ENCODE measurements at places on chromosomes 12 and 14.
A peak's percentile ranks its signal among the peaks of the same experiment; 100 is the strongest.

GRCh38 chr12:96425321-96425720 lies 25.1 kb upstream of the CDK17 start:
- DNase-seq = no peak

GRCh38 chr14:94153750-94154342 lies 20.3 kb upstream of the PPP4R4 start:
- no peak for DNase-seq

- no peak for DNase-seq
Observed at GRCh38 chr14:49919825-49920659, 27.2 kb downstream of the ARF6 start.

GRCh38 chr12:6074979-6075585 lies 49.4 kb downstream of the VWF start:
- DNase-seq = no peak

DNA sequence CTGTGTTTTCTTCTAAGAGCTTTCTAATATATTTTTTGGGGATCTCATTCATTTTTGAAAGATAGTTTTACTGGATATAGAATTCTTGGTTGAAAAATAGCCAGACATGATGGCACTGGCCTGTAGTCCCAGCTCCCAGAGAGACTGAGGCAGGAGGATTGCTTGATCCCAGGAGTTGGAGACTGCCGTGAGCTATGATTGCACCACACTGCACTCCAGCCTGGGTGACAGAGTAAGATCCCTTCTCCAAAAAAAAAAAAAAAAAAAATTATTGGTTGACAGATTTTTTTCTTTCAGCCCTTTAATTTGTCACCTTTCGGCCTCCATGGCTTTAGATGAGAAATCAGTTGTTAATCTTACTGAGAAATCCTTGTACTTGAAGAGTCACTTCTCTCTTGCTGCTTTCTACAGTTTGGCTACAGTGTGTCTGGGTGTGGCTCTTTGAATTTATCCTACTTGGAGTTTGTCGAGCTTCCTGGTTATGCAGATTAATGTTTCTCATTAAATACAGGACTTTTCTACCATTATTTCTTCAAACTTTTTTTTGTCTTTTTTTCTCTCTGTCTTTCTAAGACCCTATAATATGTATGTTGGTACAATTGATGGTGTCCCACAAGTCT lies 60.2 kb upstream of the AMN start:
- DNase-seq = no peak

DNA sequence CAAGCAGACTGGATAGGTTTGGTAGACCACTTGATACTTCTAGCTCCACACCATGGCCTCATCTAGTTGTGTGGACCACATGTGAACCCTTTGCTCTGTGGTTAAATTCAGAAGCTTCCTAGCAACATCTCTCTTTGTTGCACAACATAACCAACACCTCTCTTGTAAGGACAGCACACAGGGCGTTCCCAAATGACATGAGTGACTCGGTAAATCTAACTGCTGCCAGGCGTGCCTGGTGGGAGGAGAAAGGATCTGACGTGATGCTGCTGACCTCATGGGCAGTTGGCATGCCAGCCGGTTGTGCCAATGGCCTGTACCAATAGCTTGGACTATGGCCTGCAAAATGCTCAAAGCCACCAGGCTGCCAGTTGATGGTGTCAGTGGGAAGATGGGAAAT lies 93.8 kb downstream of the CPSF2 start:
- DNase-seq = no peak

GRCh38 chr14:22598896-22599244 lies 770 bp downstream of the ABHD4 start:
- DNase-seq = no peak

DNA sequence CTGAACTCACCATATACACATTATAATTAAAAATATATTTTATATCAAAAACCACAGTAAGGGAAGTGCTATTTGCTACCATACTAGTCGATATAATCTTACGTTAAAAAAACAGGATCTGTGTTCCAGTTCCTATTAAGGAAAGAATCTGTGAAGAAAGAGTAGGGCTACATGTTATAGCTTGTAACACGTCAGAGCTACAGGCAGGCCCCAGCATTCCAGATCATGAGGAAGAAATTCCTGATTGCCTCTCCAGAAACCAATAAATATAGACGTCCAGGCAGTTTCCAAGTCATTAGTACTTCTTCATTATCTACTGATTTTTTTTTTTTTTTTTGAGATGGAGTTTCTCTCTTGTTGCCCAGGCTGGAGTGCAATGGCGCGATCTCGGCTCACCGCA lies 20.6 kb downstream of the SGPP1 start:
- DNase-seq = no peak

- no peak for DNase-seq
Observed at GRCh38 chr12:958588-959123, 9.2 kb upstream of the RAD52 start.

DNA sequence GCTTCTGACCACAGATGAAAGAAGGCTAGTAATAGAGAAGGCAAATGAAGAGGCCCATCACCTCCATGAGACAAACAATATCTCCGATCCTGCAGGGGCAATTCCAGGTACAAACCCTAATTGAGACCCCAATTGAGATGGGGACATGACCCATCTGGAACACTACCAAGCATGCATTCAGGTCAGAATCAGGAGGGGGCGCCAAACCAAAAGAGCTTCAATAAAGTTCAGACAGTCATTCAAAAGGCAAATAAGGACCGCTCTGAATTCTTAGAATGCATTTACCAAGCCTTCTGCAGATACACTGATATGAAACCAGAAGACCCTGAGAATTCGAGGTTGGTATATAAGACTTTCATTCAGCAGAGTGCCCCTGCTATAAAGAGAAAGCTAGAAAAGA lies 10.2 kb upstream of the EDDM3B start:
- DNase-seq = peak; percentile 5

- no peak for DNase-seq
Observed at GRCh38 chr14:78605025-78605762, 435.0 kb downstream of the NRXN3 start.

DNA sequence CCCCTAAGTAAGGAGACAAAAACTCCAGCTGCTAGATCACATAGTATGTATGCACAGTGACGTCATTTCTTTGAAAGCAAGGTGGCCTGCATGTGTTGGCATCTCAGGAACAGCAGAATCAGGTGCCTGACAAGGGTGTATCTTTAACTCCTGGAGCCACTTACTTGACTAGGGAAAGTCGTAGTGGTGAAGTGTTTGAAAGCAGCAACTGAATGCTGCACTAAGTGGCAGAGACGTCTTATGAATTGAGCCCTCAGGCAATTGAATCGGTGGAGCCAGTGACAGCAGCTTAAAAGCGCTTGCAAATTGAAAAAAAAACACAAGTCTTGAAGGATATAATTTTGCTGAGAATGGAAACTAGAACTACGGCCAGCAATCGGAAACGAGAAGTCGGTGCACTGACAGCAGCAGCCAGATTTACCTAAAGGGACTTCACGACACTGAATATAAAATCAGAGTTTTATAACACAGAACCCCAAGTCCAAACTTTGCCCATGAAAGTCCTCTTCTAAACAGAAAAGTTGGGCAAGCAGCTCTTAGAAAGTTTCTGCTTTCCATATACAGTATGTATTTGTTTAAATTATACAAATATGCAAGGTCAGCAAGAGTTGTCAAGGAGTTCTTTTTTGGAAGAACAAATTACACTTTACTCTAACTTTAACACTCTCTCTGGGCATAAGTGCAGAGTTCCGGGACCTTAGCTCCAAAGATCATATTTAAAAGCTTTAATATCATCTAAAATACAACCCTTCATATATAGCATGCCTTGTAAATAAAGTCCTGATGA lies 1.1 kb downstream of the IGF1 start:
- no peak for DNase-seq

DNA sequence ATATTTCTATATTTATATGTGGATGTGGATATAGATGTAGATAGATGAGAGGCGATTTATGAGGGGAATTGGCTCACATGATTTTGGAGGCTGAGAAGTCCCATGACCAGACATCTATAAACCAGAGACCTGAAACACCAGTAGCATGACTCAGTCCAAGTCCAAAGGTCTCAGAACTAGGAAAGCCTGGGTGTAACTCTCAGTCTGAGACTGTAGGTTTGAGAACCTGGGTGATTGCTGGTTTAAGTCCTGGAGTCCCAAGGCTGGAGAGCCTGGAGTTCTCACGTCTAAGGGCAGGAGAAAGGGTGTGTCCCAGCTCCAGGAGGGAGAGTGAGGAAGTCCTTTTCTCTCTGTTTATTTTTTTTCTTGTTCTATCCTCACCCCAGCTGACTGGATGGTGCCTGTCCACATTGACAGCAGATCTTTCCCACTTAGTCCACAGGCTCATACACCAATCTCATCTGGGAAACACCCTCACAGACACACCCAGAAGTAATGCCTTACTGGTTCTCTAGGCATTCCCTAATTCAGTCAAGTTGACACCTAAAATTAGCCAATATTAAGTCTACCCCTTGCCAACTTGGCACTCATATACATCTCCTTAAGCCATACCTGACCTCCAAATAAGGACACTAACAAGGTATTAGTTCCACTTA lies 45.4 kb downstream of the EMP1 start:
- DNase-seq = no peak

DNA sequence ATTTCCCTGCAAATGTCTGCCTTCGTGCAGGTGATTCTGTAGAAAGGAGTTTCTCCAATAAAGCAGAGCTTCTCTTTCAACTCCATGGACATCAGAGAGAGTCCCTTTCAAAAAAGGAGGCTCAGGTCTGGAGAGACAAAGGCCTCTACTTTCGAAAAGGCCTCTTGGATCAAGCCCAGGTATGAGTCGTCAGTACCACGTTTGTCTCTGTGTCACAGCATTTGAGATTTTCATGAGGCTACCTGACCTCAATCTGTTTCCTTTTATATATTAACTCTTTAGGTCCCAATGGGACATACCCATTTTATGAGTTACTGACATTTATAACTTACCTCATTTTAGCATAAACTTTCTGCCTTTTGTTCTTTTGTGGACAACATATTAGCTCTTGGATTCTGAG lies 290.8 kb downstream of the RPAP3 start:
- DNase-seq = no peak

- no peak for DNase-seq
Observed at GRCh38 chr14:52840877-52841276, 49.5 kb upstream of the GNPNAT1 start.

DNA sequence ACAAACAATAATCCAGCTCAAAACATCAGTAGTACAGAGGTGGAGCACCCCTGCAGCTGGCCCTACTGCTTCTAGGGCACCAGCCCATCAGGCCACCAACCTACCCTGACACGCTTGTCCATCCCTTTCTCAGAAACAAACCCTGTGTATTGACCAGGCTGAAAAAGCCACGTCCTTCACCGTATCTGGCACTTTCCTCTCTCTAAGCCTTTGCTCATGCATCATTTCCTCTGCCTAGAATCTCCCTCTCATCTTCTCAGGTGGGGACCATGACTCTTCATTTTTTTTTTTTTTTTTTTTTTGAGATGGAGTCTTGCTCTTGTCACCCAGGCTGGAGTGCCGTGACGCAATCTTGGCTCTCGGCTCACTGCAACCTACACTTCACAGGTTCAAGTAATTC lies 25.3 kb upstream of the FLVCR2 start:
- no peak for DNase-seq

- DNase-seq = no peak
Observed at GRCh38 chr14:97878727-97879126, 1081.5 kb downstream of the VRK1 start.

- no peak for DNase-seq
Observed at GRCh38 chr12:105235281-105235731, 668 bp downstream of the APPL2 start.

GRCh38 chr12:90100579-90100978 lies 391.9 kb upstream of the ATP2B1 start:
- no peak for DNase-seq

DNA sequence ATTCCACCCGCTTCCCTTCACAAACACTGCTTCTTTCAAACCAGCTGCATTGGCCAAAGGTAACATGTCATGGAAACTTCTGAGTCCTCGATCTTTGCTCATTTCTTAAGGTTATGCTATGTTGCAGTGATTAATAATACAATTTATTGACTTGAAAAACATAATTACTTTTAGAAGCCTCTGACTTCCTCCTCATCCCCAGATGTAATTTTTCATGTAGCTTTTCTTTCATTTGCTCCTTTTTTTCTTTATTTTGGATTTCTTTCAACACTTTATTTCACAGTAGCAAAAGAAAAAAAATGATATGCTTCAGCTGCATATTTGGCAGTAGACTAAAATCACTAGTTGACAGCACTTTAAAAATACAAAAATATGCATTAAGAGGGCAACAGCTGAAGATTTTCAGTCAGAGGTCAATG lies 116.2 kb downstream of the LRRIQ1 start:
- DNase-seq = no peak

DNA sequence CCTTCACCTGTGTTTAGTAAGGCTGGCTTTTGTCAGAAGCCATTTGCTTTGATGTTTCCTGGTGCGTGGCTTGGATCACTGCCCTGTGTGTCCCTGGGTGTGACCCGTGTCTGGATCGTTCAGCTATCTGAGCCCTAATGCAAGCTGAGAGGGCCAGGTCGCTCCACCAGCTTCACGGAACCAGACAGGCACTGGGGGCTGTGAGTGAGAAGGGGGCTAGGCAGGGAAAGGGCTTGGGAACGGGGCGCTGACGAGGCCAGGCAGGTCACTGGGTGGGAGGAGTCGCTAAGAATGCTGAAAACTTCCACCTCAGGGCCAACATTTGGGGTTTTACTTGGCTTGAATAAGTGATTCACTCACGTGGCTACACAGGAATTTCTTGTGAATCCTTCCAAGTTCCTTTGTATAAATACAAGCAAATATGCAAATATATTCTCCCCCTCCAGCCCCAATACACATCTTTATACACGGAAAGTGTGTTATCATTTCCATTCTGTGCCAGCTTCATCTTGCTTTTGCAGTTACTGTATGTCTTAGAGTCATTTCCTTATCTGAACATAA lies 24.2 kb upstream of the MMP17 start:
- DNase-seq = no peak

GRCh38 chr12:104712968-104713367 lies 245.1 kb downstream of the SLC41A2 start:
- no peak for DNase-seq

DNA sequence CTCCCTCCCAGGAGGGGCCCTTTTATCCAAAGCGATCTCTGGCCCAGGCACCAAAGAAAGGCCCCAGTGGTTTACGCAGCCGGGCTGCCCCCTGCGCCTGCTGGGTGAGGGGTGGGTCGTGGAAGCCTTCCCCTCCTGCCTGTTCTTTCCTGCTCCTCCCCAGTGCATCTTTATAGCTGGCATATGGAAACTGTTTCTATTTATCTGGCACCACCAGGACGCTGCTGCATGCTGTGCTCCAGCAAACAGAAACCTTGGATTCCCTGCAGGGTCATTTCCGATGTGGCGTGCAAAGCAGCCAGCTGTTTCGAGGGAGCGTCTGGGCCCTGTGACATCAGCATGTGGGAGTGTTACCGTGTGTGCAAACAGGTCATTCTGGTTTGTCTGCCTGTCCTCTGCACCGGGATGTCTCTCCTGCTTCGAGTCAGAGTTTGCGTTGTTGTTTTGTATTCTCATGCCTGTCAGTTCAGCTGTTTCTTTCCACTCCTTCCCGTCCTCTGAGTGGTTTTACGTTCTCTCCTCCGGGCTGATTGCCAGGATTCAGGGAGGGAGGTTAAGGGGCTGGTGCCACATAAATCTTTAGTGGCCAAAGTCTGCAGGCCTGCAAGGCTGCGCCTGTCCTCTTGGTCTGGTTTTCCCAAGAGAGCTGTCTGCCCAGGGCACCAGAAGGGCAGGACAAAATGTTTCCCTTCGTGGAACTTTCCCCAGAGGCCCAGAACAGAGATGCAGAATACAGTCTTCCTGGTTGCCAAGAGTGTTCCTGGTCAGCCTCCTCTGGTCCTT lies 24.6 kb downstream of the TPCN1 start:
- DNase-seq = no peak
